ENCODE measurements at places on chromosomes 3 and 15.

DNA sequence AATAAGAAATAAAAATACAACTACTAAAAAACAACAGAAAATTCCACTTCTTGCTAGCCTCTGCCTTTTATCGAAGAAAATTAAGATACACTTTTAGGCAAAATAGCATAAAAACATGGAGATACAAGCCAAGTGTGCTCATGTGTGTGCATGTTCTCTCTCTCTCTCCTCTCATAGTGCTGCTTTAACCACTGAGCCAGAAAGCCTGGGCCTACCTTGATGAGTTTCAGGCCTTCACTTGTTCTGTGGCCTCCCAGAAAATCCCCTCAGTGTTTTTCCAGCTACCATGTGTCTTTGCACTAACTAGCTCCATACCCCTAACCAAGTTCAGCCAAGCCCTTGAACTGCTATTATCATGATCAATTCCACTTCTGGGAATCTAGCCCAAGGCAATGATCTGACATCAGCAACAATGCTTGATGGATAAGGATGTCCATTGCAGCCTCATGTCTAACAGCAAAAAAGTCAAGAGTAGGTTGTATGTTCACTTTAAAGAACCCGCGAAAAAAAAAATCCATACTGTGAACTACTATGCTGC, 18.1 kb downstream of the CYP11A1 start:
- DNase-seq = no peak

DNA sequence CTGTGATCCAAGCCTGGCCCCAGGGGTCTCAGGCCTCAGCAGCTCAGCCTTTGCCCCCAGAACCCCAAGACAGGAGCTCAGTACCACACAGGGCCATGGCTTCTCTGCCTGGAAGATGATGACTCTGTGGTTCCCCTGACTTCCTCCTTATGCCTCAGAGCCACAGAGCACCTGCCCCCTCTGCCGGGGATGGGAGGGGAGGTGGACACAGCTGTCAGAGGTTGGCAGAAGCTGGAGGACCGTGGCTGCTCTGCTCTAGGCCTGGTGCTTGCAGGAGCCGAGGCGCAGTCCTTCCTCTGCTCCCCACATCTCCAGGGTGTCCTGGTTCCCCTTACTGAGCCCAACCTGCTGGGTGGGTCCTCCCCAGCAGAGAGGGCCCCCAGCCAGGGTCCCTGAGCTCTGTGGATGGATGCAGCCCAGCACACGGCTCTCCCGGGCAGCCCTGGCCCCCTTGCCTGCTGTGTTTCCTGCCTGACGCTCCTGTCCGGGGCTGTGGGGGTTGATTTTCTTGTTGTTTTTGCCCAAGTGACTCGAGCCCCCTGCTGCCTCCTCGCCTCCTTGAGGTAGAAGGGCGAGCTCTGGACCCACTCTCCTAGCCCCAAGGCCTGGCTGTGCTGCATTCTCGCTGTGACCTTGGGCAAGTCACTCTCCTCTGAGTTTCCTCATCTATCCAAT, 36.6 kb downstream of the PSTPIP1 start:
- no peak for DNase-seq

DNA sequence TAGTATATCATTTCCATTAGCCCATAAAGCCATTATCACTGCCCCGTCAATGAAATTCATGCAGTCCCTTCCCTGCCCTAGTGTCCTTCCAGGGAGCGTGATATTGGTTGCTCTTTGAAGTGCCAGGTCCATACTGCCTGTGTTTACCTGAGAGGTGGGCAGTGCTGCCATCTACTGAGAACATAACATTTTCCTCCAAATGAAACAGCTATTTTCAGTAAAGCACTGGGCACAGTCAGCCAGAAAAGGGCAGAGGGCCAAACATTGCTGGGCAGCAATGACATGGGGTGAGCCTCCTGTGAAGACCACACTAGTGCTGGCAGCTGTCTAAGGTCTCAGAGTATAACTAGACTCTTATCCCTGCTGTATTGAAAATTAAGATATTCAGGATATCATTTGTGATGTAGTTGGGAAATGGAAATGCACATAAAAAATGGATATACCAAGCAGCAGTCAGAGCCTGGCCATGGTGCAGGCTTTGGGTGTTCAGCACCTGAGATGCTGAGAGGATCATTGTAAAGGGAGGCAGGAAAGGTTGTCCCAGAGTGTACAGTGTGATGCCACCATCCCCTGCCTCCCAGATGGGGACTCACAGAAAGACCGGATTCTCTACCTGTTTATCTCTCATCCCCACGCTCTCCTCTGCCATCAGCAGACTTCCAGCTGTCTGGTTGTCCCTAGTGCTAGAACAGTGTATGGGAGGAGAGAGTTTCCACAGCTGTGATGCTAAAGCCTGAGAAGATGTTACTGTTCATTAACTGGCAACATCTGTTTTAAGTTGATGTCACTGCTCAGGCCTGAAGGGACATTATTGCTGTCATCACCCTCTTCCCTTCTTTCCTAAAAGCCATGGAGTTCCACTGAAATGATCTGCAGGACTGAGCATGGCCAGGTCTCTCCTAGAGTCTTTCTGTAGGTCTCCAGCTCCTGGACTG, 108.8 kb downstream of the ARNT2 start:
- no peak for DNase-seq

- DNase-seq = no peak
These were observed 31.1 kb upstream of the SUCLG2 start for GRCh38 chr3:67685499-67685898.

GRCh38 chr3:14768182-14768790, 50.5 kb upstream of the FGD5 start:
- DNase-seq = peak; percentile 14

DNA sequence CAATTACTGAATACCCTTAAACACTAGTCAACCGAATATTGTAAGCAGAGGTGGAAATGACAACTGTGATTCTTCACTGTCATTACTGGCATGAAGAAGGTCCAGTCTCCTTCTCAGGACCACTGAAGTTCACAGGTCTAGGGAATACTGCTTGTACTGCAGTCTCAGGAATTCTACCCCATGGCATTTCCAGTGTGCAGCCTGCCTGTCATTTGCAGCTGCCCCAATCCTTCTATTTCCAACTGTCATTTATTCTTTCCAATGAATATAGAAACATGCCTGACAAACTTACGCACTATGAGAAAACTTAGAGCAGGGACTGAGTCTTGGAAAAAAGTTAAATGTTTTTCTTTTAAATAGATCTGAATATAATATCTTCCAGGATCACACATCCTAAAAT, 308.0 kb upstream of the THBS1 start:
- DNase-seq = no peak

- no peak for DNase-seq
These were observed 22.9 kb downstream of the CHMP2B start for GRCh38 chr3:87250009-87250408.

DNA sequence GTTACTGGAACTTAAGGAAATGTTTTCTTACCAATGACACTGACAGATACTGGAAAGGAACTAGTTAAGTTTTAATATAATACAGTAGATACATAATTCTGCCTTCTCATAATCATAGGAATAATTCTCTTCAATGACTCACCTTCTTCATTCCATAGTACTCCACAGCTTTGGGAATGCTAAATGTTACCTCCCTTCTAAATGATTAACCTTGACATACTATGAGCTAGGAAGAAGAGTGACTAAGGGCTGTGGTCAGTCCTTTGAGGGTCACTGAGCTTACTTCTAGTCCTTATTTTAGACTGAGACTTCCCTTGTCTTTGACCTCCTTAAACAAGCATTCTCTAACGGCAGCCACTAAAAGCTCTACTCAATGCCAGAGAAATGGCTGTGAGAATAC, 69.6 kb upstream of the PPIB start:
- DNase-seq = no peak

- DNase-seq = no peak
These were observed at the start of gene ZNF662 for GRCh38 chr3:42906070-42906847. TSS of gene ZNF662 (plus strand) at chr3:42906142. CDS start at chr3:42908115, 1,973 bp downstream.

DNA sequence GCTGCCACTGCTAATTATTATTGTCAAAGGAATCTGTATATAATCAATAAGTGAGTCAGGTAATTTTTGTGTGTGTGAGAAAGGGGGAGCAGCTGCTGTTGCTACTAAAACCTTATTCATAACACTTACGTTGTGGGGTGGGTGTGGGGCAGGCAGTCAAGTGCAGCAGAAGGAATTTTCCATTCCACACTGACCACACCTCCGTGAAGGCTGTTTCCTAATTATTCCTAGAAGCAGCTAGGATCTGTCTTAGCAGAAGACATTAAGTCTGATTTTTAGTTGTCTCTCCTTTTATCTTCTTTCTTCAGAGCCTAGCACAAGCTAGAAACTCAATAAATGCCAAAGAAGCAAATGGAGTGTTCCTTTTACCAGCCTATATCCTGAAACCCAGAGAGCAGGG, 4.0 kb upstream of the U2SURP start:
- DNase-seq = no peak

GRCh38 chr3:37922721-37923568, 61.3 kb downstream of the CTDSPL start:
- no peak for DNase-seq

DNA sequence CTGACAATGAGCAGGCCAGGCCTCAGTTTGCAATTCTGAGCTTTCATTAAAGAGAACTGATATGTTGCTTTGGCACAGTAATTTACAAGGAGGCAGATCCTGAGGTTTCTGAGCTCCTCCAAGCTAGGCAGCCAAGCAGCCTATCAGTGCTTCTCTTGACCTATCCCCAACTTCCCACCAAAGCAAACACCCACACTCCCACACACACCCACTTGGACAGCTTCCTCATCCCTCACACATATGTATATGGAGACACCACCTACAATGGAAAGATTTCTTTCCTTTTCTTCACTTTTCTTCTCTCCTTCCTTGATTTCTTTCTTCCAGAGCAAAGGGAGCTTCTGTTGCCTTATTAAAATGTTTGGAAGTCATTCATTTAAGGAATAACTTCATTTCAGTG, 217.0 kb downstream of the NLGN1 start:
- no peak for DNase-seq

DNA sequence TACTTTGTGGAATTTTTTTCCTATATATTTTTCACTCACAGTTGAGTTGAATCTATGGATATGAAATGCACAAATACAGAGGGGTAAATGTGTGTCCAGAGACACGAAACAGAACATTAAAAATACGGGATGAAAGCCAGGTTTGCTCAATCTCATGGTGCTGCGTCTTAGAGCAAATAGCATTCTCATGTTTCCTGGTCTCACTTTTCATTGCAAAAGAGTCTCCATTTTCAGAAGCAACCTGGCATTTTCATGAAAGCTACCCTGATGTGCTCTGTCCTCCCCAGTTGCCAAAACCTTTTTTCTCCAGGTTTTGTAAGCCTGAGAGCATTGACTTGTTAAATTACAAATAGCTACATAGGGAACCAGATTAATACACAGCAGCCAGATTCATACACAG, 49.5 kb upstream of the MBNL1 start:
- no peak for DNase-seq

DNA sequence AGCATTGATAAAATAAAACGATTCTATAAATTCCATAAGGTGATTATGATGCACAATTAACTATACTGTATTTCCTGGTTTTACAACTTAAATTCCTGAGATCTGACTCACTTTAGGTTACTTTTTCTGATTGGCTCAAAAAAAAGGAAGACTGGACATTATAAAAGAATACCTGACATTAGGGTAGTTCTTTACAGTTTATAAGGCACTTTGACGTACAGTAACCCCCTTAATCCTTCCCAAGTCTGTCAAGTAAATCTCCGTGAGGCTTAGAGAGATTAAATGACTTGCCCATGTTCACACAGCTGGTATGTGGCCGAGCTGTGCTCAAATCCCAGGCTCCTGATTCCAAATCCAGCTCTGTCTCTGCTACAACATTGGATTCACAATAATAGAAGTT, 1.0 kb upstream of the SLTM start:
- peak; percentile 67 for DNase-seq

DNA sequence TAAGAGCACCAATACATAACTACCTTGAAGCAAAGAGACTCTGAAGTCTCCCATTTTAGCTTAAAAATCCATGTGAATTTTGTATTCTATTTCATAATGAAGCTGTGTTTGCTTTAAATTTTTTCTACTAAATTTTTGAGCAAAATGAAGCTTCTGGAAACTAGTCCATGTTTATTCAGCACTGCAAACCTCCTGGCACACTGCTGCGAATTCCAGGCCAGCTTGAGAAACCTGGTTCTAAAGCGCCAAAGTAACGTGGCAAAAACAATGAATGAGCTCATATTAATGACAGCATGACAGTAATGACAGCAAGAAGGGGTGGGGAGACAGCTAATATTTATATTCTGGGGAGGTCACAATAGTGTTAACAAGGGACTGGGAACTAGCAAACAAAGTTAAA, 25.7 kb downstream of the CEP152 start:
- no peak for DNase-seq

DNA sequence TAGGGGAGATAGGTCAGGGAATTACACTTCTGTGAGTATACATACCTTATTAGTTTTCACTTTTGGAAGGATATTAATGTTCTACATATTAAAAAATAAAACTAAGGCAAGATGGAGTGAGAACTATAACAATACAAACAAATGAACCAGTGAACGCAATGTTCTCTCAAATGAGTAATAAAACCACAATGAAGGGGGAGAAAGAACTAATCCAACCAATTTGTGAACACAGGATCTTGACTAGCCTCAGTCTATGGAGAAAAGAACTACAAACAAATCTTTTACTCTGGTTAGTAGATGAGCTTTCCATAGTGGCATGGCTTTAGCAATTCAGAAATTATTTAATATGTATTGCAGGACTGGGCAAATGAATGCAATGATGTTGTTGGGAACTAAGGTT, 26.9 kb upstream of the ATOSA start:
- no peak for DNase-seq

- DNase-seq = no peak
These were observed 46.7 kb downstream of the IGF2BP2 start for GRCh38 chr3:185778094-185778493.

GRCh38 chr15:28786521-28786920, 61.9 kb downstream of the GOLGA6L7 start:
- no peak for DNase-seq

DNA sequence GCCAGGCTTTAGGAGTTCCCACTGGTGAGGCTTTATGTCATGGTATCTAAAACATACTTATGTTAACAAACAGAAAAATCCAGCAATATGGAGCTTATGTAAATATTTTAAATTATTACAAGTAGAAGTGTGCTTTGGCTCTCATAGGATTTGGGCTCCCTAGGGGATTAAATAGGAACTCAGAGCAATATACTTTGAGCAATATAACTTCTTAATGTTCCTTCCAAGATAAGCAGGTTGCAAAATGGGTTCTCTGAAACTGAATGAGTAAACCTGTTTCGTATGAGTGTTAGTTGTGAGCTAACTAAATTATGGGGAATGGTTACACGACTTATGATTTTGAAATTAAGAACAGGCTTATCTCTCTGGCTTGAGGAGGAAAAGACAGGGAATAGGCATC, 366.1 kb upstream of the ZNF385D start:
- DNase-seq = no peak

- DNase-seq = no peak
These were observed 69.1 kb upstream of the TNFAIP8L3 start for GRCh38 chr15:51163843-51164242.

- no peak for DNase-seq
These were observed 9.2 kb upstream of the UBE2Q2 start for GRCh38 chr15:75834021-75834420.

DNA sequence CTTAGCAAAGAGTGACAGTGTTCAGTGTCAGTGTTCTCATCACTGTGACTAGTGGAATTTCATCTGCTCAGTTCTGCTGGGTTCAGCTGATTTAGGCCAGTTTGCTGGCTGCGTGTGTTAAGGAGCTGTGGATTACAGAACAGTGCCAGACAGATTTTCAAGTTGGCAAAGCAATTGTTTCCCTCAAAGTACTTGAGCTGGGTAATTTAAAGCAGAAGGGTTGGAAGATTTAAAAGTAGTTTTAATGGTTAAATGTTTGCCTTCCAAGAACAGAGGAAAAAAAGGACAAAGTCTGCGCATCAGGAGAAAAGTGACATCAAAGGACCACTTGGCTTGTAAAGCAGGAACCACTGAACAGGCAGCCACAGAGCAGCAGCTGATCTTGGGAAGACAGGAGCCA, 8.7 kb downstream of the ESYT3 start:
- DNase-seq = peak; percentile 12
